CD14-positive monocyte (primary cell): ENCODE measurements at places on chromosomes 2 and 18.

- DNase-seq = no peak
These were observed 69.6 kb upstream of the RTN4 start for GRCh38 chr2:55119711-55120487.

DNA sequence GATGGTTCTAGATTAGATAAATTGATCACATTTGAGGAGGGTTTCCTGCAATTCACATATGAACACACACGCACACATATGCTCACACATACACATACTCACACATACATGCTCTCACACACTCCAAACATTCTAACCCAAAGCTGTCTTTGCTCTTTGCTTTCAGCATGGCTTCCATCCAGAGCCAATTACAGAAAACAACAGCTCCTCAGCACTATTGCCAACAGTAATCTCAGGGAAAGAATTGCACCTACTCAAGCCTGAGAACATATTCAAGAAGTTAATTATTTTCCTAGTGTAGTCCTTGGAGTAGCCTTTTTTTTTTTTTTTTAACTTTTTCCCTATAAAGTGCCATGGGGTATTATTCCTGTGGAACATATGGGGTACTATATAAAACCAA lies 246.9 kb upstream of the PARD3B start:
- no peak for DNase-seq

DNA sequence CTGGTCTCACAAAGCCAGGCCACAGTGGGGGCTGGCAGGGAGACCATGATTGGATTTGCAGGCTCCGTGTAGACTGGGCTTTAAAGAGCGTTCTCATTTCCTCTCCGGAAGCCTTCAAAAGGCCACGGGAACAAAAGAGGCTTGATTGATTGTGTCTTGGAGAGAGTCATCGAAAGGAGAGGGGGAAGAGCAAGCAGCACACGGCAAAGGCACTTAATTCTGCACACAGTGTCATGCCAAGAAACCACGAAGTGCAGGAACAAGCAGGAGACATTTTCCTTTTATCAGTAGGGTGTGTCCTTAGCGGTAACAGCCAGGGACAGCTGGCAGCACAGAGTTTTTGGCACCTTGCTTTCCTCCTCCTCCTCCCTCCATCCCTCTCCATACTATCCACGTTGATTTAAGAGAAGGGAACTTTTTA lies 47.7 kb downstream of the GLI2 start:
- DNase-seq = no peak

GRCh38 chr2:43418680-43419079 lies 177.2 kb downstream of the THADA start:
- no peak for DNase-seq

- no peak for DNase-seq
These were observed 100.4 kb downstream of the ACOXL start for GRCh38 chr2:110832740-110833139.
